ENCODE measurements at places on chromosomes 11 and 22. TPM values are rescaled to one million over a fixed set of nuclear protein-coding genes. Genes with fewer than 3 reads are reported as not detected.

The KCNK4 gene
- not detected for total RNA-seq

The FXYD2 gene
- total RNA-seq: 0.74 TPM

The CREB3L1 gene
- 0.68 TPM for total RNA-seq

The C11orf97 gene
- not detected for total RNA-seq

The OR51B4 gene
- total RNA-seq: not detected

The B3GAT1 gene
- not detected for total RNA-seq

The EIF3D gene
- total RNA-seq: 462 TPM

The SPA17 gene
- total RNA-seq: 6.9 TPM

The FAM227A gene
- 0.65 TPM for total RNA-seq

The CDC42EP1 gene
- total RNA-seq: 22.6 TPM

The PPP6R2 gene
- 82.9 TPM for total RNA-seq

The PRG3 gene
- not detected for total RNA-seq

The SAA4 gene
- not detected for total RNA-seq

The TRIM34 gene
- 17.0 TPM for total RNA-seq

The GGTLC3 gene
- total RNA-seq: not detected

The PLAAT5 gene
- total RNA-seq: not detected

The TEAD1 gene
- total RNA-seq: 27.1 TPM

The C11orf16 gene
- total RNA-seq: not detected

The PGA4 gene
- total RNA-seq: not detected

The HIRA gene
- total RNA-seq: 34.4 TPM

The NCAM1 gene
- 2.2 TPM for total RNA-seq

The SOX6 gene
- total RNA-seq: 0.09 TPM

The MYOD1 gene
- total RNA-seq: not detected

The LRRC56 gene
- 0.68 TPM for total RNA-seq

The HSD17B12 gene
- total RNA-seq: 80.5 TPM

The CRYBA4 gene
- not detected for total RNA-seq

The PACSIN3 gene
- total RNA-seq: 23.2 TPM
